ENCODE measurements at places on chromosomes 2 and 18. TPM values are rescaled to one million over a fixed set of nuclear protein-coding genes. Genes with fewer than 3 reads are reported as not detected.

Gene ADGRF3
- total RNA-seq: not detected

Gene GPR17
- 0.40 TPM for total RNA-seq

Gene LRATD1
- 10.8 TPM for total RNA-seq

Gene CD302
- 33.7 TPM for total RNA-seq

Gene CRYGD
- not detected for total RNA-seq

Gene IL36G
- total RNA-seq: not detected

Gene FKBP1B
- total RNA-seq: 5.1 TPM

Gene ANTXR1
- 36.7 TPM for total RNA-seq

Gene KCNJ13
- total RNA-seq: not detected

Gene DAW1
- total RNA-seq: not detected

Gene PDE11A
- total RNA-seq: 0.19 TPM

Gene ANO7
- total RNA-seq: 1.0 TPM

Gene CAVIN2
- 97.9 TPM for total RNA-seq

Gene ZC3H8
- 6.0 TPM for total RNA-seq

Gene ATP6V1B1
- total RNA-seq: not detected

Gene FAM228A
- total RNA-seq: 2.4 TPM

Gene CNTNAP5
- not detected for total RNA-seq

Gene ZNF521
- 37.3 TPM for total RNA-seq

Gene CCDC68
- 6.9 TPM for total RNA-seq

Gene IL1RN
- total RNA-seq: 0.45 TPM

Gene LYG2
- total RNA-seq: not detected

Gene IKZF2
- 5.8 TPM for total RNA-seq

Gene TGFA
- total RNA-seq: 0.59 TPM

Gene TRIM54
- 157 TPM for total RNA-seq

Gene GAD1
- not detected for total RNA-seq

Gene SMCHD1
- 31.4 TPM for total RNA-seq

Gene GNAL
- 8.7 TPM for total RNA-seq

Gene DCDC2C
- not detected for total RNA-seq

Gene SRBD1
- 13.6 TPM for total RNA-seq

Gene ZFAND2B
- 22.0 TPM for total RNA-seq

Gene GBX2
- total RNA-seq: not detected

Gene ZAP70
- 1.5 TPM for total RNA-seq

Gene IL36B
- not detected for total RNA-seq

Gene EVA1A
- total RNA-seq: not detected

Gene ALPG
- not detected for total RNA-seq

Gene RRM2
- 4.0 TPM for total RNA-seq

Gene FKBP7
- 15.6 TPM for total RNA-seq
